ENCODE measurements at places on chromosomes 16 and 17.
A peak's percentile ranks its signal among the peaks of the same experiment; 100 is the strongest.

- DNase-seq = no peak
Measured at GRCh38 chr17:260031-260791, 78.8 kb upstream of the DOC2B start.

- peak; percentile 41 for DNase-seq
Measured at GRCh38 chr16:67246081-67246755, 1.1 kb downstream of the FHOD1 start.

- DNase-seq = peak; percentile 34
Measured at GRCh38 chr17:78332991-78333390, 26.9 kb downstream of the SOCS3 start.

DNA sequence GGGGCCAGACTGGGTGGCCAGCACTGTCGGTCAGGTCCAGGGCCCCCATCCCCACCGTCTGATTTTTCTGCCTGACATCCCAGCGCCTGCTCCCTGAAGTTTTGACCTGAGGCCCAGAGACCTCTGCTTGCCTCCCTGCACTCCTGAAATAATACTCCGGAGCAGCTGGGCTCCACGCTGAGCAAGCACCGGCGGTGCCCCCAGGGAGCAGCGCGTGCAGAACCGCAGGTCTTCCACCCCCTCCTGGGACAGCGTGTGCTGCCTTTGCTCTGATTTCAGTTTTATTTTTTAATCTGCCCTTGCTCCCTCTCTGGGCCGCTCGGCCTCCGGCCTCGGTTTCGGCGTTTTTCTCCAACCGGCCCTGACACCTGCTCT is 132.4 kb upstream of the GSE1 start:
- DNase-seq = no peak

DNA sequence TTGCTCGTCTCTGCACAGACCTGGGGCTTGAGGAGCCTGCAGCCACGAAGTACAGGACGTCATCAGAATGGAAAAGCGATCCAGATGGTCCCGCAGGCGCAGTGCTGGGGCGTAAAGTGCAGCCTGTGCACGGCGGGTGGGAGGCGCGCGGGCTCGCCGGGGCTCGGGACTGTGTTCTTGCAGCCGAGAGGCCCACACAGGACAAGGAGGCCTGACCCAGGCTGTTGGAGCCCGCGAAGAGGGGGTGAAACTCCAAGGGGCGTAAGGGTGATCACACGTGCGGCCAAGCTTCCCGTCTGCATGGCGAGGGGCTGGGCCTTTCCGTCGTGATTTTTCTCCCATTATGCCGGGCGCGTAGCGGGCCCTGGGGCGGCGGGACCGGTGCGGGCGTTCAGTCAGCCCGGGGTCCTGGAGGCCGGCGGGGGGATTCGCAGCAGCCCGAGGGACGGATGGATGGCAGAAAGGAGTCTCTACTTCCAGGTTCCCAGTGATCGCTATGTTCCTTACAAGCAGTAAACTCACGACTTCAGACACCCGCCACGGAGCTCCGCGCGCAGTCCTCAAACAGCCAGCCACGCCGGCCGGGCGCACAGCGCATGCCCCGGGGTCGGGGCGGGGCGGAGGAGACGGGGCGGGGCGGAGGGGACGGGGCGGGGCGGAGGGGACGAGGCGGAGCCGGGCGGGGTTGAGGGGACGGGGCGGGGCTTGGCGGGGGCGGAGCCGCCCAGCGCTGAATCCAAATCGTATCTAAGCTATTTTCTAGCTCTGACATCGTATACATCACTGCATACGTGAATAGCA is 141.0 kb upstream of the KCNJ18 start:
- DNase-seq = peak; percentile 80

- DNase-seq = no peak
Measured at GRCh38 chr16:4667203-4667963, 26.0 kb upstream of the NUDT16L1 start.

- DNase-seq = no peak
Measured at GRCh38 chr17:30443721-30444120, 33.5 kb upstream of the GOSR1 start.

GRCh38 chr16:11105038-11105903 is 150.7 kb downstream of the SOCS1 start:
- DNase-seq = peak; percentile 74

GRCh38 chr16:56332464-56333079 is 92.8 kb downstream of the AMFR start:
- no peak for DNase-seq

- DNase-seq = no peak
Measured at GRCh38 chr16:81694494-81695280, 84.4 kb upstream of the PLCG2 start.

- no peak for DNase-seq
Measured at GRCh38 chr16:65532258-65532657, 410.4 kb upstream of the CDH11 start.

- DNase-seq = no peak
Measured at GRCh38 chr16:3088925-3089716, 10.0 kb downstream of the ZSCAN10 start.

DNA sequence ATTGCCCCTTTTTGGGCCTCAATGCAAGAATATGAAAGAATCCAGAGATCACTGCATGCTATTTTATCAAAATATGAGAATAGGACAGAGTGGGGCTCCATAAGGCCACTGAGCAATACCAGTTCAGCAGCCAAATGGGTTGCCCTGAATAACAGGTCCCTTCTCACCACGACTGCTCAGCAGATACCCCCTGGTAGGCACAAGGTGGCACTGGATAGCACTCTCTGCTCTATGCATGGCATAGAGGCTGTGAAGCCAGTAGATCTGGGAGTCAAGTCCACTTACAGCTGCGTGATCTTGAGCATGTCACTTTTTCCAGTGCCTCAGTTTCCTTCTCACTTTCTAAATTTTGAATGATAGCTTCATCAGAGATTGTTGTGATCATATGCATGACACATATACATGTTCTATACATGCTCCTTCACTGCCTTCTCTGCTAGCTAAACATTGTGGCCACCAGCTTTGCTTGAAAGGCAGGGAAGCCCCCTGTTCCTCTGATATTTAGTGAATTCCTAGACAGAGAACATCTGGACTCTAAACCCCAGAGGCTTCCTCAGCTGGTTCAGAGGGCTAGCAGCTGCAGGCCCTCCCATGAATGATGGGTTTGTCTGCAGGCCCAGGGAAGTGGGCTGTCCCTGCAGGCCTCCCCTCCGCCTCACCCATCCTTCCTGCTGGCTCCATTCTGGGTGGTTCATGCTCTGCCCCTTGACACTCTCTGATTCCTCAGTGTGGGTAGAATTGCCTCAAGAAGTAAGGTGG is 84.9 kb upstream of the ASIC2 start:
- no peak for DNase-seq

DNA sequence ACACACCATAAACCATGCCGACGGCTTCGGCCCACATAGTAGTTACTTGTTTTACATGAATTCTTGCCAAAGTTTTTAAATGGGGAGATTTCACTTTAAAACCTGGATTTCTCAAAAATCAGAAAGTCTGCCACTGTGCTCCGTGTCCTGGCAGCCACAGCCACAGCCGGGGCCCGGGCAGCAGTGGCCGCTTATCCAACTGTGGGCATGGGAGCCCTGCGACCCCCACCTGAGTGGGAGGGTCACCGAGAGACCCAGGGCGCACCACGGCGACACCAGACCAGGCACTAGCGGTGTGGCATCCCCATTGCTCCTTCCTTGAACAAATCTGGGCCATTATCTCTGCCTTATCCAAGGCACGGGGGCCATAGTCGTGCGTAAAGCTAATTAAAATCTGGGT is 30.0 kb downstream of the ZNF469 start:
- no peak for DNase-seq

GRCh38 chr16:75287708-75288107 is 36.3 kb upstream of the BCAR1 start:
- no peak for DNase-seq

- DNase-seq = no peak
Measured at GRCh38 chr16:7140899-7141298, 191.7 kb upstream of the RBFOX1 start.

- DNase-seq = peak; percentile 36
Measured at GRCh38 chr16:67349172-67349571, 22.6 kb downstream of the LRRC36 start.

DNA sequence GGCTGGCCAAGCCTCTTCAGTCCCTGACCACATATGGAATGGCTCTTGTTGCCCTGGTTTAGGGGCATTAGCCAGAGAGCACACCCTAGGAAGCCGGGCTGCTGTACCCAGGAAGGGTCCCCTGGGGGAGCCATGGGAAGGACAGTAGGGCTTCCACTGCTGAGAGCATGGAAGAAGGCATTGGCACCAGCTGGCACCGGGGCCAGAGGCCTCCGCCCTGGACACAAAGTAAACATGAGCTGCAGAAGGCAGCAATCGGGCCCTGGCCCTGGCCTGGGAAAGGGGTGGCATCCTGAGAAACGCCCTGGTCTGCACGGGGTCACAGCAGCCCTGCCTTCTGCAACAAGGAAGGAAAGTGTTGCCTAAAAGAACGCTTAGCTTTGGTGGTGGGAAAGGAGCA is 49.4 kb downstream of the VAC14 start:
- DNase-seq = no peak

DNA sequence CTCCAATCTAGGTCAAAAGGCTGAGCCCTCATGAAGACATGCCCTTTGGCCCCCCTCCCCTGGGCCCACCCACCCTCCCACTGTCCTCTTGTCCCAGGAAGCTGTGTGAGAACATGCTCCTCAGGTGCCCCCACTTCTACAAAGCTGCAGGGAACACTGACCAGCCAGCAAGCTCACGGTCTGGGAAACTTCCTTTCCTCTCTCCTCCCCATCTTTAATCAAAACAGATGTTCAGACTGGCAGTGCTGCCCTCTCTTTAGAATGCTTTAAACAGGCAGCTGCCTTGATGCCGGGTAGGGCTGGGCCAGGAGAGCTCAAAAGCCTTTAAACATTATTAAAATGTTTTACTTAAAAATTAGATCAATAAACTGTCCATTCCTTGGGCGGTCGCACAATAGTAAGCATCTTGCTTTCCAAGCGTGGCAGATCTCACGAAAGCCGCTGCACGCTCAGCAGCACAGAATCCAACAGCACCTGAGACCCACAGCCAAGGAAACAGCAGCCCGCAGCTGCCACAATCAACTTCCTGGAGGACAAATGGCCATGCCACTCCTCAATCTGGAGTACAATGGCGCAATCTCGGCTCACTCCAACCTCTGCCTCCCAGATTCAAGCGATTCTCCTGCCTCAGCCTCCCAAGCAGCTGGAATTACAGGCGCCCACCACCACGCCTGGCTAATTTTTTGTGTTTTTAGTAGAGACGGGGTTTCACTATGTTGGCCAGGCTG is 399.2 kb downstream of the SLC39A11 start:
- no peak for DNase-seq

GRCh38 chr16:12317856-12318537 is 341.5 kb downstream of the SNX29 start:
- no peak for DNase-seq

- peak; percentile 48 for DNase-seq
Measured at GRCh38 chr16:66728117-66728787, 23.2 kb downstream of the DYNC1LI2 start.

DNA sequence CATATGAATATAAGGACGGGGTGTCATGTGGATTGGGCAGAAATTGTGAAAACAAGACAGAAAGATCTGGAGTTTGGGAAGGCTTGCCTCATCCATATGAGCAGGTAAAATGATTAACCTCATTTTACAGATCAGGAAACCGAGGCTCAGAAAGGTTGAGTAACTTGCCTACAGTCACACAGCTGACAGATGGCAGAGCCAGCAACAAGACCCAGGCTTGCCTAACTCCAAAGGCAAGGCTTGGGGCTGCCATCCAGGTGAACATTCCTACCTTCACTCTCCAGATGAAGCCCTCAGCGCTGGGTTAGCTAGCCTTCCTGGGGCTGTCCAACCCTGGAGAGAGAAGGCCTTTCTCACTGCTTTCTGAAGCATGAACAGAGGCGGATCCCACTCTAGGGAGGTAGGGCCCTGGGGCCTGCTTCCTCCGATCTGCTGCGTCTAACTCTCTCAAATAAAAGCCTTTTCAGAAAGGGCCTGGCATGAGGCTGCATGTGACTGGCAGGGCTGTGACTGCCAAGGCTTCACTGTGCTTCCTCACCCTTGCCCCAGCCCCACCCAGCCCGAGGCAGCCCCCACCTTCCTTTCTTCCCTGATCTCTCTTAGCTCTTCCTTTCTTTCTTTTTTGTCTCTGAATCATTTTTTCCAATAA is 107.8 kb downstream of the GNAO1 start:
- no peak for DNase-seq

- no peak for DNase-seq
Measured at GRCh38 chr16:47213761-47214440, 70.2 kb upstream of the NETO2 start.

- DNase-seq = no peak
Measured at GRCh38 chr16:61730997-61731396, 305.2 kb downstream of the CDH8 start.

- DNase-seq = no peak
Measured at GRCh38 chr16:27829975-27830374, 233.5 kb downstream of the GSG1L start.

DNA sequence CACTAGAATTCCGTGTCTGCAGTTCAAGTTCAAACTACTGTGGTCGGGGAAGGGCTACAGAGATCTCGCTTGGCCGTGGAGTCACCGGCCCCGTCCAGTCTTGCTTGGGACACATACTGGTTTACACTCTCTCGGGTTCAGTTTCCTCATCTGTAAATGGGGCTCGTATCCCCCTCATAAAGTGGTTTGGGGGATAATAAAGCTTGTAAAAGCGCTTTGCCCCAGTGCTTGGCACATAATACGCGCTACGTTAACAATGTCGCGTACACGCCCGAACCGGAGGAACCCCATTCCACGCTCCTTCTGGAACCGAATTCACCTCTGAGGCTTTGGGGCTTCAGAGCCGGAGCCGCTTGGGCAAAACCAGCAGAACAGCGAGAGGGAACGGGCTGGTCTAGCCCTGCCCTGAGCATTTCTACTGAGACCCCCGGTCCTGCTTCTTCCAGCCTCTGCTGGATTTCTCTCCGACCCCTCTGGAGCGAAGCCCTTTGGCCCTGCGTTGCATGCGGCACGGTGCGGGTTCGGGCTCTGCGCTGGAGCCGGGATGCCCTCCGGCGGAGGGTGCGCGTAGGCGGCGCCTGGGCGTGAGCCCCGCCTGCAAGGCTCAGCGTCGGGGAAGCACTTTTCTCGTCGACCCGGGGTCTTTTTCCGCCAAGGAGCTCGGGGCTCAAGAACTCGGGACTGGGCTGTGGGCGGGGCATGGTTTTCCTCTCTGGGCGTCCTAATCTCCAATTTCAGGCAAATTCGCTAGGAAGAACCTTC is 26.1 kb upstream of the HOXB13 start:
- no peak for DNase-seq

DNA sequence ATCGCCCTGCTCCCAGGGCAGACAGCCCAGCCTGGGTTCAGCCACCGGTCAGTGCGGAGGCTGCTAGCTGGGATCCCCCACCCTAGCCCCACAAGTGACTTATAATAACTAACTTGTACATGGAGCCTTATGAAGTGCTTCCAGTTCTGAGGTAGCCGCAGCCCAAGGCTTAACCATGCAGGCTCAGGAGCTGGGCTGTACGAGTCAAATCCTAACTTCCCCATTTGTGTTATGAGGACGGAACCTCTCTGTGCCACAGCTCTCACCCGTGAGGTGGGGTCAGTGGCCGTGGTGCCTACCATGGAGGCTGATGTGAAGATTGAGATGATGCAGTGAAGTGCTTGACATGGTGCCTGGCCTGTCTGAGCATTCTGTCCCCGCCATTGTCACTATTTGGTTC is 27.8 kb upstream of the GOSR2 start:
- DNase-seq = no peak

- DNase-seq = no peak
Measured at GRCh38 chr16:81774348-81774747, 4.7 kb upstream of the PLCG2 start.

- DNase-seq = no peak
Measured at GRCh38 chr17:76826330-76827068, 41.7 kb upstream of the MGAT5B start.
